ENCODE measurements at places on chromosomes 4 and X.

GRCh38 chr4:168731706-168732414 is 235.0 kb downstream of the PALLD start:
- no peak for DNase-seq
- no peaks in the 10 kb centered on the region for H3K4me1 ChIP-seq
- no peak overlapping the region for H3K27ac ChIP-seq
- H3K4me3 ChIP-seq = no peak overlapping the region

DNA sequence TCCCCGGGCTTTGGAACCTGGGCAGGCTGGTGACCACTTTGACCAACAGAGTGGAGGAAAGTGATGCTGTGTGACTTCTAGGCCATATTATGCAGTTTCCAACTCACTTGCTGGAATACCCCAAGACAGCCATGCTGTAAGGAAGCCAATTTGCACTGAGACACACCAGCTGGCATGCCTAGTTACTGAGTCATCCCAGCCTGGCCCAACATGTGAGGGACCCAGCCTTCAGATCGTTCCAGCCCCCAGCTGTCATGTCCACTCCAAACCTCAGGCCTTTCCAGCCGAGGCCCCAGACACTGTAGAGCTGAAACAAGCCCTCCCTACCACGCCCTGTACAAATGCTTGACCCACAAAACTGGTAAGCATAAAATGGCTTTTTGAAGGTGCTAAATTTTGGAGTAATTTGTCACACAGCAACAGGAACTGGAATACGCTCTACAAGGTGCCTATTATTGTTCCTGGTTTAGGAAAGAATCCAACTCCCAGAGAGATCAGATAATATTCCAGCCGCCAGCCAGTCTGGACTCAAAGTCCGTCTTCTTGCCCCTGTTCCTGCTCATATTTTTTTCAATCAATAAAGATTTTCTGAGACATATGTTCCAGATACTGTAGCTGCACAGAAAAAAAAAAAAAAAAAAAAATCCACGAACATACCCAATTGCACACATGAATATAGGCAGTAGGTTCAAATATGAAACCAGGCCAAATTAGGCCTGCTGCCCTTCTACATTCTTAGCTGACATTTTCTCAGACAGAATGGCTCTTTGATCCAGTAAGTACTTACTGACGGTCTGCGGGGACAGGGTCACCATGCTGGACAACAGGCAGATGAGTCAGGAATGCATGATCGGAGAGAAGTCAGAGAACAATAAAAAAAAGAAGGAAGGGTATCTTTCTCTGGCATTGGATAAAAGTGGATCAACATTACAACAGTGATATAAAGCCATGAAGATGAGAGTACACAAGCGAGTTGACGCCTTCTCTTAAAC is 35.1 kb downstream of the SH3KBP1 start:
- H3K36me3 ChIP-seq = no peaks in the 10 kb centered on the region
- H3K27me3 ChIP-seq = no peaks in the 10 kb centered on the region
- no peak for DNase-seq
- H3K4me1 ChIP-seq = no peaks in the 10 kb centered on the region
- no peak overlapping the region for H3K4me3 ChIP-seq

DNA sequence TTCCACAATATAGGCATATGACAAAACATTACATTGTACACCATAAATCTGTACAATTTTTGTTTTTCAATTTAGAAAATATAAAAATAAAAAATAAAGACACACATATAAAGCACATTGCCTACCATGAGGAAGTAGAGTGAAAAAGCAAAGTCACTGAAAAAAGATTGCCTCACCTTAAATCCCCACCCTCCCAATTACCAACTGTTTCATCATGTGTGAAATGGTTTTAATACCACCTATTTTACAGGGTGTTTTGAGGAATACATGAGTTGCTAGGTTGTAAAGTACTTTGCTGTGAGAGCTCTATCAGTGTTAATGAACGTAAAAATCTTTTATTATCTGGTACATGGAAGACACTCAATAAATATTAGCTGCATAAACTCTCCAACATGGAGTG is 373.6 kb upstream of the NDST3 start:
- H3K4me1 ChIP-seq = no peaks in the 10 kb centered on the region
- no peaks in the 10 kb centered on the region for H3K27me3 ChIP-seq
- no peak overlapping the region for H3K27ac ChIP-seq
- H3K4me3 ChIP-seq = no peak overlapping the region
- no peak for DNase-seq

DNA sequence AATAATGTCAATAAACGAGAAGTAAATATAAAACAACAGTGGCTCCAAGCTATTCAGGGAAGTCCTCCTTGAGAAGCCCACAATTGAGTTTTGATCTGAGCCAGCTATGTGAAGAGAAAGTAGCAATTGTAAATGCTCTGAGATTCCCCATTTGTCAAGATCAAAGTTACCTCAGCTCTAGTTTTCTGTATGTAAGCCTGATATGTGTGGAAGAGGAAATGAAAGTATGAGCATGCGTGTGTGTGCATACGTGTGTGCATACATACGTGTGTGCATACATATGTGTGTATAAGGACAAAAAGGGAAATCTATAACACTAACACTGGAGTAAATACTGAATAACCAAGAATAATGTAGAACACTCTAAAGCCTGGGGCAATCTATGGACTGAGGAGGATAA is 130.3 kb downstream of the SCFD2 start:
- H3K27me3 ChIP-seq = no peaks in the 10 kb centered on the region
- no peaks in the 10 kb centered on the region for H3K4me1 ChIP-seq
- H3K4me3 ChIP-seq = no peak overlapping the region

GRCh38 chr4:162347156-162347841 is 183.5 kb upstream of the FSTL5 start:
- no peak overlapping the region for H3K4me3 ChIP-seq
- no peak for DNase-seq
- no peaks in the 10 kb centered on the region for H3K4me1 ChIP-seq
- H3K27me3 ChIP-seq = no peaks in the 10 kb centered on the region

- H3K4me1 ChIP-seq = peaks cover 3% of the 10 kb centered on the region
- H3K36me3 ChIP-seq = no peaks in the 10 kb centered on the region
- H3K27me3 ChIP-seq = no peaks in the 10 kb centered on the region
- no peak overlapping the region for H3K4me3 ChIP-seq
- peak; percentile 71 for DNase-seq
Observed at GRCh38 chr4:1072830-1073446, 40.4 kb downstream of the RNF212 start.

DNA sequence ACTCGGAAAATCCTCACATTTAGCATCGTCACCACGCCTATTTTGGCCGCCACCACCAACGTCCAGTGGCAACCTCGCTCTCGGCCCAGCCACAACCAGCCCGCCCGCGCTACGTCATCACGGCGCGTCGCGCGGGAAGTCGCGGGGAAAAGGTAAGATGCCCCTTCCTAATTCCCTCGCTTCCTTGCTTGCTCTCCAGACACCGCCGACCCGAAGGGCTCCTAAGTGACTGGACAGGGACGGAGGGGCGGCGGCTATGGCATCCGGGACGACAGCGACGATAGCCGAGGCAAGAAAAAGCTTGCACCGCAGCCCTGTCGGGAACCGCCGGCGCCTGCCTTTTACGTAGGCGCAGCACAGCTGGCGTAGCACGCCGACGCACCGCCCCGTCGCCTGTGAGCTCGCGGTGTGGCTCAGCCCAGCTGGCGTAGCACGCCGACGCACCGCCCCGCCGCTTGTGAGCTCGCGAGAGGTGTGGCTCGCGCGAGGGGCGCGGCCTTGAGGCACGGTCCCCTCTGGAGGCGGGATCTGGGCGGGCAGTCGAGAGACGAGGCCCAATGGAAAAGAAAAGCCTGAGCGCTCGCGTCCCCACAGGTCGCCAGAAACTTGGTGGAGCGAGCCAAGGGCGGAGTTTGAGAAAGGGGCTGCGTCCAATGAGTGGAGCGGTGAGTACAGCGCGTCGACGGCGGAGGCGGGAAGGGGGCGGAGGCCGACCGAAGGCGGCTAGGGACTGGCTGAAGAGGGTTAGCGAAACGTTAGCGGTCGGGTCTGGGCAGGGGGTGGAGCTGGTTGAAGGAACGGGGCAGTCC is at the start of gene HDAC6:
TSS of gene HDAC6 (plus strand) at position 788 of the 809 bp plus-strand sequence. CDS start 626 bp downstream, outside the sequence.
- peak within 1 kb of the TSS; percentile 73 for H3K4me3 ChIP-seq
- peaks cover 9% of the 10 kb centered on the region for H3K4me1 ChIP-seq
- no peaks in the 10 kb centered on the region for H3K36me3 ChIP-seq
- DNase-seq = peak; percentile 97
- peak within 1 kb of the TSS; percentile 80 for H3K27ac ChIP-seq

DNA sequence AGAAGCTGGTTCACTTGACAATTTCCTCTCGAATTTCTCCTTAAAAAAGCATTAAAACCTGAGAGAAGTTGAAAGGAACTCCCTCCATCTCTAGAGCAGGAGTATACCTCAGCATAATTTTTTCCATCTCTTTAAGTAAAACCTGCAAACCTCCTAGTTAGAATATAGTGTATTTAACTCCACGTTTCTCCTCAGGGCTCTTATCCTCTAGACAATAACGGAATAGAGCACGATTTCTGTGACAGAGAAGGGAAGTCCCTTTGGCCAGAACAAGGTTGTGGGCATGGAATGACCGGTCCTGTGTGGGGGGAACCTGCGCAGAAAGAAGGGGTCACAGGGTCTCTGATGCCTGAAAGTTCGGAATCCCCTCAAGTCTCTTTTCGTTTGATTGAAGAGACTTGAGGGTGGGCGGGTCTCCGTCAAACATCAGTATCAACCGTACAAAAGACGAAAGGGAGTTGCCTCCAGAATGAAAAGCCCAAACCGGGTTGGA is 697 bp downstream of the ZNF280C start:
- peak overlapping the region; percentile 73 for H3K4me3 ChIP-seq
- H3K27me3 ChIP-seq = no peaks in the 10 kb centered on the region
- H3K27ac ChIP-seq = peak overlapping the region; percentile 84
- no peaks in the 10 kb centered on the region for H3K36me3 ChIP-seq
- no peak for DNase-seq

DNA sequence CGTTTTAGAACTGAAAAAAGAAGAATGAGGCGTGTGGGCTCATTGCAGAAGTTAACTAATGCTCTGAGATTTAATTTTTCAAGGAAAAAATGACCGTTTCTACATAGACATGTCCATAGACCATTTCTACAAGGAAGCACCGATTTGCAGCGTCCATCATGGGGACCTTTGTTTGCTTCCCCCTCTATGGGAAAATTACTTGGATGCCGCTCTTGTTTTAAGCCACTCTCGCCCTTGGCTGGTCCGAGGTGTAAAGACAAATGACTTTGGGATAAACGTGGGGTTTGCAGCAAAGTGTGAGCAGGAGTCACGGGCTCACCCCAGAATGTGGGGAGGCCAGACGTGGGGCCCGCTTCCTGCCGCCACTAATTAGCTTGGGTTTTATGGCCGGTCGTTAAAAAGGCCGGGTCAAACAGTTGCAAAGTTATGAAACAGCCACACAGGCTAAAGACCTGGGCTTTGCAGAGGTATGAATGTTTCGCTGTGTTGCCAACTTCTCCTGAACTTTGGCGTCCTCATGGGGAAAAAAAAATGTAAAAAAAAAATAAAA is 235.9 kb downstream of the SHOX start:
- no peak overlapping the region for H3K27ac ChIP-seq
- DNase-seq = no peak
- no peaks in the 10 kb centered on the region for H3K27me3 ChIP-seq

GRCh38 chr4:158121161-158121579 is 51.7 kb downstream of the GASK1B start:
- H3K4me3 ChIP-seq = no peak overlapping the region
- H3K36me3 ChIP-seq = no peaks in the 10 kb centered on the region
- H3K27me3 ChIP-seq = no peaks in the 10 kb centered on the region
- H3K4me1 ChIP-seq = no peaks in the 10 kb centered on the region
- no peak for DNase-seq

GRCh38 chrX:27132862-27133261 is 330.3 kb downstream of the PPP4R3C start:
- H3K4me3 ChIP-seq = no peak overlapping the region
- H3K36me3 ChIP-seq = no peaks in the 10 kb centered on the region
- H3K27me3 ChIP-seq = no peaks in the 10 kb centered on the region
- DNase-seq = no peak
- H3K27ac ChIP-seq = no peak overlapping the region

DNA sequence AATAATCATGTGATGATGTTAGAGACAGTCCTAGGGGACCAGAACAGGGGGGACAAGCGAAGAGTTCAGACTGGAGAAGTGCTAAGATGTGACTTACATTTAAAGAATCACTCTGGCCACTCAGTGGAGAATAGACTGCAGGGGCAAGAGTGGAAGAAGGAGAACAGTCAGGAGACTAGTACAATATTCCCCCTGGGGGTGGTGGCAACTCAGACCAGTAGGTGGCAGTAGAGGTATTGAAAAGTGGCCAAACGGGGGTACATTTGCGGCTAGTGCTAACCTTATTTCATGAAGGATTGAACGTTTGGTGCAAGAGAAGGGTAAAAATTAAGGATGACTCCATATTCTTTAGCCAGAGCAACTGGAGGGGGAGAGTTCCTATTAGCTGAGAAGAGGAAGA is 2.7 kb upstream of the BMX start:
- H3K27me3 ChIP-seq = no peaks in the 10 kb centered on the region
- peaks cover 7% of the 10 kb centered on the region for H3K4me1 ChIP-seq
- DNase-seq = peak; percentile 22
- H3K27ac ChIP-seq = no peak overlapping the region
- no peaks in the 10 kb centered on the region for H3K36me3 ChIP-seq

DNA sequence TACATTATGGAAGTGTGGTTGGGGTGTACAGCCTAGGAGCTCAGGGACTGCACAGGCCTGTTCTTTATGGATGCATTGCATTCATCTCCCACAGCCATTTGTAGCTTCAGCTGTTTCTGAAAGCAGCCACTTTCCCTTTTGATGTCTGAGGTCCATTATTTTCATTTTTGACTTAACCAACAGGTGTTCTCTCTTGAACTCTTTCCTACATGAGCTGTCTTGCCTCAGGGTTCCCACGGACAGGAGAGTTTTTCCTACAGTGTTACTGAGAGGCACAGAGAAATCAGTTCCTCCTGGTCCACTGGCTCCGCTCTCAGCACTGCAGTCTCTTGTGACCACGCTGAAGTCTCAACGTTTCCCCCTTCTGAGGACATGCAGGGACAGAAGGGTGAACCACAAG is 87.2 kb downstream of the RASL11B start:
- no peak for DNase-seq
- no peaks in the 10 kb centered on the region for H3K27me3 ChIP-seq
- H3K4me3 ChIP-seq = no peak overlapping the region
- no peak overlapping the region for H3K27ac ChIP-seq
- no peaks in the 10 kb centered on the region for H3K4me1 ChIP-seq
- H3K36me3 ChIP-seq = no peaks in the 10 kb centered on the region

- no peak overlapping the region for H3K4me3 ChIP-seq
- H3K27me3 ChIP-seq = no peaks in the 10 kb centered on the region
- no peaks in the 10 kb centered on the region for H3K36me3 ChIP-seq
- no peaks in the 10 kb centered on the region for H3K4me1 ChIP-seq
- DNase-seq = no peak
- no peak overlapping the region for H3K27ac ChIP-seq
Observed at GRCh38 chrX:146186540-146186939, 368.9 kb downstream of the SLITRK2 start.
